ENCODE measurements at places on chromosomes 5 and 9.

DNA sequence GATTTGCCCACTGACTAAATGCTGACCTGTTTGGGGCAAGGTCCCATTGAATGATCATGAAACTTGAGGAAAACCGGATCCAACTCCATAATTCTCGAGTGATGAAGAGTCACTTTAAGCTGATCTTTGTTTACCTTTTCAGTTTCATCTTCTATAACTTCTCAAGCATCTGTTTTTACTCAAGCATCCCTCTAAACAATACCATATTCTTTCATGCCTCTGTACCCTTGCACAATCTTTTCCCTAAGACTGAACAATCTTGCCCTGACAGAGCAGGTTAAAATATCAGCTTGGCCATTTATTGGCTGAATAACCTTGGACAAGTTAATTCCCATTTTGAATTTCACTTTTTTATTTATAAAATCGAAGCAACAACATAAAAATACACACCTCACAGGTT lies 39.8 kb downstream of the TYRP1 start:
- no peak for DNase-seq

DNA sequence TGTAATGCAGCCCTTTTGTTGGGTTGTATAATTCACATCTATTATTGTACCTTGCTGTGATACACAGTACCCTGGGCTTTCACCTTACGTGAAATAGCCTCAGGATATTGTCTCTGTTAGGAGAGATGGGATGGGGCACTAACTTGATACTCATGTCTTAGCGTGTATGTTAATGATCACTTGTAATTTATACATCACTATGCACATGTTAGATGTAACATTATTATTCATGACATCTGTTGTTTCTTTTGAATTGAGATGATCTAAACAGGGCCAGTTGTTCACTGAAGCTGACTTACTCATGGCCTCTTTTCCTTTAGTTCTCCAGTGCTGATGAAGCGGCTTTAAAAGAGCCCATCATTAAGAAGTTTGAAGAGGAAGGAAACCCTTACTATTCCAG lies 65.2 kb downstream of the MCCC2 start:
- no peak for DNase-seq

GRCh38 chr5:138601444-138601843 lies 26.2 kb upstream of the HSPA9 start:
- peak; percentile 23 for DNase-seq

DNA sequence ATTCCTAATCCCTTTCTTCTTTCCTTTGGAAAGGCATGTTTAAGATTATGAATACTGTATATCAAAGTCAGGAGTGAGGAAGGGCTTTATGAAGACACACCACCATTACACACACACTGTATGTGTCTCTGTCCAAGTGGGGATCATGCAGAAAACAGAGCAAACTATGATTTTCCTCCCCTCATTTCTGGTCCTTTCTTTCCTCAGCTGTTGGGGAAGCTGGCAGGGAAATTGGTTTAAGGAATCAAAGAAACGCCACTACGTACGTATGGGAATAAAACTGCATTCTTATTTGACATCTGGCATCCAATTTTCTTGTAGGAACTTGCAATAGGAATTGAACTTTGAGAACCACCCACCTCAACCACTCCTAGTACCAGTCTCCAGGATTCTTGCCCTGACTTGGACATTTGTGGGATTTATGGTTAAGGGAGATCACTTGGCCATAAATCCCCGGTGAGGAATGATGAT lies 125.8 kb downstream of the PDE4D start:
- DNase-seq: no peak

DNA sequence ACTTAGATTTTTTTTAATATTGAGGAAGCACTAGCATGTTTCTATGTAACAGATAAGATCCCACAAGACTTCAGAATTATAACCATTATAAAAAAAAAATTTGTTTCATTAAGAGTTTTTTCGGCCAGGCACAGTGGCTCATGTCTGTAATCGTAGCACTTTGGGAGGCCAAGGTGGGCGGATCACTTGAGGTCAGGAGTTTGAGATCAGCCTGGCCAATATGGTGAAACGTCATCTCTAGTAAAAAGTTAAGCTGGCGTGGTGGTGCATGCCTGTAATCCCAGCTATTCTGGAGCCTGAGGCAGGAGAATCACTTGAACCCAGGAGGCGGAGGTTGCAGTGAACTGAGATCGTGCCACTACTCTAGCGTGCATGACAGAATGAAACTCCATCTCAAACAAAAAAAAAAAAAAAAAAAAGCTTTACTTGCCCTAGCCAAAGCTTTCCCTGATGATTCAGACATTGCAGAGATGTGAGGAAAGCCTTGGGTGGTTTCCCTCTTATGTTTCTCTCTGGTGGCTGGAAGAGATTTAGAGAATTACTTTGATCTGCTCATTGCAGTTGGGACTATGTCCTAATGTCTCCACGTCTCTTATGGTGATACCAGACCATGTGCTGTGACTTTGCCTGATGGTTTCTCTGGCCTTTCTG lies 65.4 kb downstream of the EGFLAM start:
- no peak for DNase-seq

GRCh38 chr5:161713042-161713441 lies 27.5 kb downstream of the GABRA6 start:
- no peak for DNase-seq

- no peak for DNase-seq
Measured at GRCh38 chr5:125685771-125686170, 737.4 kb upstream of the GRAMD2B start.

- DNase-seq: peak; percentile 60
Measured at GRCh38 chr5:1801967-1802295, 724 bp downstream of the NDUFS6 start.

GRCh38 chr5:112684121-112684520 lies 53.6 kb upstream of the APC start:
- no peak for DNase-seq

DNA sequence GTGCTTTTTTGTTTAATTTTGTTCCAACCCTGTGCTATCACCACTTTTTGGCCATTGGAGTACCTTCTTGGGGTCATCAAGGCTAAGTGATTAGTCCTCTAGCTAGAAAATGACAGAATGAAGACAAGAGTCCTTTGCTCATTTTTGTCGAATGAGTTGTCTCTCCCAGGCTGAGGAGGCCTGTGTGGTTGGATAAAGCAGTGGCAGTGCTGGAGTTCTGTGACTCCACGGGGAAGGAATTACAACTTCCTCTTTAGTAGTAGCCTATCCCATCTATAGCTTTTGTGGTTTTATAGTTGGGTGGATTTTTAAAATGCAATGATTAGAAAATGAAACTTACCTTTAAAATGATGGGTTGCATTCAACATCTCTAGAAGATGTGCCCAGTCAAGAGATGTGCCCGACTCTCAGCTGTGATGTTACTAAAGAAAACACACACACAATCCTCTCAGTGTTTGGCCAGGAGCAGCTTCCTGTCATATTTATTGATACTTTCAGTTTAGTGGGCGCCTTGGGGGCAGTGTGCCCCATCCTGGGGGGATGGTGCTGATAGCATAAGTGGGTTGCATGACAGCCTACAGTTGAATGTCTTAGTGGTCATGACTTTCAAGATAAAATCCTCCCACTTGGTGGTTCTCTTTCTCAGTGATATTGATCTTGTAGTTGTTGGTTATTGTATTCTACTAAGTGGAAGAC lies 11.9 kb downstream of the OTULINL start:
- DNase-seq: no peak

DNA sequence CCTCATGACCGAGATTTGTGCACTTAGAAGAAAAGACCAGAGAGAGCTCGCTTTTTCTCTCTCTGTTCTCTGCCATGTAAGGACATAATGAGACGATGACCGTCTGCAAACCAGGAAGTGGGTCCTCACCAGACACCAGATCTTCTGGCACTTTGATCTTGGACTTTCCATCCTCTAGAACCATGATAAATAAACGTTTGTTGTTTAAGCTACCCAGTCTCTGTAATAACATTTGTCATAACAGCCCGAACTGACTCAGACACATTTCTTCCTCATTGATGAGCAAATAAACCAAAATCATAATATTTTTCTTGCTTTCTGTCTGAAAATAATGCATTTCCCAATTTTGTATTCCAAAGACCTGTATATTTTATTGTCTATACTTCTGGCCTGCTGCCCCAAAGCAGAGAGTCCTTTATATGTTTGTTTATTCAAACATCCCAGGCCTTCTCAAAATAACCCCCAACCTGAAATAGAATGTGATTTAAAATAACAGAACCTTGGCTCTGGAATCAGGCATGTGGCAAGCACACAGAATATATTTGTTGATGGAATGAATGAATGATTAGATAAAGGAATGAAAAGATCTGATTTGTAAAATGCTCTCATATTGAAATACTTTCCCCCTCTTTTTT lies 396.5 kb downstream of the ADGRV1 start:
- no peak for DNase-seq

GRCh38 chr5:177426566-177427210 lies at the start of gene GRK6:
GRK6 (plus strand) TSS chr5:177426676; CDS start chr5:177426846, 170 bp downstream.
- DNase-seq: peak; percentile 24

- DNase-seq: no peak
Measured at GRCh38 chr9:24899463-24899862, 353.8 kb upstream of the IZUMO3 start.

GRCh38 chr5:142611154-142611553 lies 74.7 kb downstream of the FGF1 start:
- DNase-seq: peak; percentile 72

GRCh38 chr9:114469091-114469853 lies 36.0 kb downstream of the WHRN start:
- no peak for DNase-seq

GRCh38 chr9:2815661-2816060 lies 28.2 kb downstream of the PUM3 start:
- no peak for DNase-seq

DNA sequence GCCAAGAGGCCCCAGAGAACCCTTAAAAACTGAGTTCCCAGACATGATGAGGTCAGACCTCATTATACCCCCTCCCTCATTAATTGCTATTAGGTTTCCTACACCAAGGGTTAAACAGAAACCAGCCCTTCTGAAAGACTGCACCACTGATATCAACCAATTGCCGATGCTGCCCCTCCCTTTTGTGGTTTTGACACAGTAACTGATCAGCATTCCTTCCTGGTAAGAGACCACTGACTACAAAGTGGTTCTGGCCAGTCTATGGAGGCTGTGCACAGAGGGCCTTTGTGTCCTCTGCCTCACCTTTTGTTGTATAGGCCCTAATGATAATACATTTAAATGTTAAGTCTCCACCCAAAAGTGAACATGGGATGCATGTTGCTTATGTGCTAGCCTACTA lies 201.5 kb downstream of the FRMD3 start:
- no peak for DNase-seq

DNA sequence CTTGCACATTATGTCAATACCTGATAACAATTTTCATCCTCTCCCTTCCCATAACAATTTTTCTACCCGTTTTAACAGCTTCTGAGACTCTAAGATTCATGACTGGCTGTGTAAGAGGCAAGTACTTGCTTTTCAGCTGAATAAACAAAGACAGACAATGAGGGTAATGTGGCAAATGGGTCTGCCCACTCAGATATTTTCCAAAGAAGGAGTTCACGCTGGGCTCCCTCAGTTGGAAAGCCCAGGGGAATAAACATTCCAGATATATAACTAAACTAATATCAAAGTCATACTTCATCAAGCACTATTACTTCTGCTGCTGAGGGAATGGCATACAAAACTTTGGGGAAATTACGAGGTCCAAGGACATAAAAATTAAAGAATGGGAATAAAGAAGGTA lies 24.4 kb downstream of the MEGF9 start:
- DNase-seq: no peak

DNA sequence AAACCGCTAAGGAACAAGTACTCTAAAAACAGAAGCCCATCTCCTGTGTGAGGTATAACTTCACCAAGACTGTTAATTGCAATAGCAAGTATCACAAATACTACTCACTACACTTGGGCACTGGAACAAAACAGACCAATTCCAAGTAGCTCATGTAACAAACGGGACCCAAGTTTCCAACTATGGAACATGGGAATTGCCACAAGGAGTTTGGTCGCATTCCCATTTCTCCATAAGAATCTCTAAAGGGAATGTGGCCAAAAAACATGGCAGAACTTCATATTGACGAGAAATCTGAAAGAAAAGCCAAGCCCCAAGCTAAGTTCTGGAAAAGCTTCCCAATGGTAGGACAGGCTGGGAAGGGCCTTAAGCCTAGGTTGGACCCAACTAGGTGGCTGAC lies 162.5 kb downstream of the MAPKAP1 start:
- DNase-seq: no peak

DNA sequence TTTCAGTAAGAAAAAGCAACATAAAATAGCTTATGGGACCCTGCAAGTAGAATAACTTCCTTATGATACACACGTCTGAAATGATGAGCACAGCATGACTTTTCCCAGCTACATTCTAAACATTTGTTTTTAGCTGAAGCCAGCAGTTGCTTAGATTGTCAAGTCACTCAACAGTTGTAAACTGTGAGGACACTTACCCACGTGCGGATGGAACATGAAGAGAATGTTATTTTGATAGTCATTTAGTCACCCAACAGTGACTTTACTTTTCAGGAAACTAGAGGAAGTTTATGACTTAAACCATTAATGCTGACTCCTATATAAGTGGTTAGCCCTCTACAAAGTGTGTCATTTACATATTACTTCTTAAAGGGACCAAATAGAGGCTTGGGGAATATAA lies 3.0 kb downstream of the HACD4 start:
- DNase-seq: no peak

DNA sequence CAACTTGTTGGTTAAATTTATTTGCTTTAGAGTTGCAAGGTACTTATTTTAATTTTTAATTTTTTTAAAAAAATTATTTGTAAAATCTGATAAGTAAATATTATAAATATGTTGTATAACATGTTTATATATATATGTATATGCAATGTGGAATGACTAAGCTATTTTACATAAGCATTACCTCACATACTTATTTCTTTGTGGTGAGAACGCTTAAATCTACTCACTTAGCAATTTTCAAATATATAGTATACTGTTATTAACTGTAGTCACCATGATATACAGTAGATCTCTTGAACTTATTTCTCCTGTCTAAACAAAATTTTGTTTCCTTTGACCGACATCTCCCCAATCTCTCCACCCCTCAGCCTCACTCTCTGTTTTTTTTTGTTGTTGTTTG lies 147.8 kb downstream of the NNT start:
- DNase-seq: no peak

- no peak for DNase-seq
Measured at GRCh38 chr9:660227-660626, 181.3 kb upstream of the DMRT1 start.

DNA sequence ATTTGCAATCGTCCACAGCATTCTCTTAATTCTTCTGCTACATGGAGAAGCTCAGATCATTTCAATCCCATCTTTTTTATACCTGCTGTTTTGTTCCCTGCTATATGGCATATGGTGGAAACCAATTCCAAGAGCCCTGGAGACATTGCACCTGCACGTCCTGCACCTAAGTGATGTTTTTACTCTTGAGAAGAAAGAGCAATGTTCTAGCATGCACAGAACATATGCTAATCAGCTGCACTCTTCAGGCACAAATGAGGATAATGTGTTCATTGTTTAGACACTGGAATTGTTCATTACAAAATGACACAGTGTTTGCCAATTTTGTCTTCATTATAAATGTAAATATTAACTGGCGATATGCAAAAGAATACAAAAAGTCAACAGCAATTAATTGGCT lies 935.8 kb downstream of the TLE4 start:
- DNase-seq: no peak

Measured in LoVo (cell line).